A549 treated with DMSO at 1 μM for 4 hours (cell line): ENCODE measurements at places on chromosomes 13 and 19. TPM values are rescaled to one million over a fixed set of nuclear protein-coding genes. Genes with fewer than 3 reads are reported as not detected.

Gene ZNF99
- not detected in 5 replicates for total RNA-seq

Gene ZNF497
- 0.80 to 1.7 TPM (median 1.5 TPM) in 5 replicates for total RNA-seq

Gene TEX101
- not detected in 5 replicates for total RNA-seq

Gene IGFL3
- 0.17 to 0.53 TPM (median 0.23 TPM) in 4 of 5 replicates, not detected in the other for total RNA-seq

Gene TBXA2R
- total RNA-seq: 0.59 to 1.1 TPM (median 0.65 TPM) in 5 replicates

Gene ZNF490
- total RNA-seq: 0.62 to 1.1 TPM (median 0.84 TPM) in 5 replicates

Gene ZNF577
- 0.06 to 0.08 TPM (median 0.07 TPM) in 3 of 5 replicates, not detected in the others for total RNA-seq

Gene ZSCAN4
- not detected in 5 replicates for total RNA-seq

Gene PGLYRP2
- total RNA-seq: 0.07 to 0.10 TPM in 2 of 5 replicates, not detected in the others

Gene GFY
- 0.07 to 0.22 TPM (median 0.18 TPM) in 4 of 5 replicates, not detected in the other for total RNA-seq

Gene FGF9
- not detected in 5 replicates for total RNA-seq

Gene LILRA5
- not detected in 5 replicates for total RNA-seq

Gene RFXAP
- total RNA-seq: 0.87 to 1.2 TPM (median 1.1 TPM) in 5 replicates

Gene MAB21L1
- total RNA-seq: not detected in 5 replicates

Gene SLC8A2
- 0.17 to 0.51 TPM (median 0.44 TPM) in 5 replicates for total RNA-seq

Gene CBY2
- not detected in 5 replicates for total RNA-seq

Gene LIG1
- total RNA-seq: 63.2 to 69.6 TPM (median 65.3 TPM) in 5 replicates

Gene CKM
- 0.11 TPM in 1 of 5 replicates, not detected in the others for total RNA-seq

Gene LHFPL6
- 7.2 to 8.4 TPM (median 7.5 TPM) in 5 replicates for total RNA-seq

Gene SPINT2
- 280 to 396 TPM (median 353 TPM) in 5 replicates for total RNA-seq
